ENCODE measurements at places on chromosomes 3 and 15.

DNA sequence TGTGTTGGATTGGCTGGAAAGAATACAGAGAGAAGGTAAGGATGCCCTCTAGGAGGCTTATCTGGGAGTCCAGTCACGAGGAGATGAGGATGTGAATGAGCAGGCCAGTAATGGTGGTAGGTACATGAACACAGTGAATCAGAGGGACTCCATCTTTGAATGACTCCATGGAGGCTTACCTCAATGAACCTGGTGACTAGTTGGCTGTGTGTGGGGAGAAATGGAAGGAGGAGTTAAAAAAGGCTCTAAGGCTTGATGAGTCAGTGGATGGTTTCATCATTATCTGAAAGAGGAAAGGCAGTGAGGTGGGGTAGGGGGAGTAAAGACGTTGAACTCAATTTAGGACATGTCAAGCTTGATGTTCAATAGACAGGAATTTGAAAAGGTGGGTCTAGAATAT, 61.1 kb downstream of the KCNAB1 start:
- no peak for DNase-seq

GRCh38 chr3:134326760-134327593, 47.3 kb downstream of the AMOTL2 start:
- DNase-seq: no peak

DNA sequence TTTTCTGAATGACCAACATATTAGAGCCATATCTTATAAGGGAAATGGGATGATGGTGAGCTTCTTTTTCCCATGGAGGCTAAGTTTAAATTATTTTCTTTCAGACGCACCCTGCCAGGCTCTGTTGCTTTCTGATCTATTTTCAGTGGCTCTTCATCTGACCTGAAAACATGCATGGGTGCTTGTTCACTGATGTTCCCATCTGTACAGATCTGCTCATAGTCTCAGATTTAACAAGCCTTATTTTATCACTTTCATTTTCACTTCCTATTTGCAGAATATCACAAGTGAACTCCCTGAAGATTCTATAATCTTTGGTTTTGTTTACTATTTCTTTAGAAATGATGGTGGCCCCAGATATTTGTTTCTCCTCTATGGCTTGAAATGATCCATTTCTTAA, 31.1 kb upstream of the SUCLG2 start:
- DNase-seq: no peak

DNA sequence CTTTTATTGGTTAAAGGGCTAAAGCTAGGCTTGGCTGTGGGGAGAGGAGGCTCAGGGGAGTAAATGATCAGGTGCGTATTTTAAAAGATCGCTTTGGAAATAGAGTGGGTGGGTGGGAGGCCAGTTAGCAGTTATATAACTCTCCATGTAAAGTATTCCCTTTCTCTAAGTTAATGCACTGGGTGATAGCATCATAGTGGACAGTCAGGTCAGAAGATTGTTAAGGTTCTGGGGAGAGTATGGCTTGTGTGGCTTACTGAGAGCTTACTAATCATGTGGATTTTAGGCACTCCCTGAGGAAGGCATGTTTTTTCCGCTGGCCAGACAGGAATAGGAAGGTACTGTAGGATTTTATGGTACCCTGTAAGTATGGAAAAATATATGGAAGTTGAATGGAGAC, 6.3 kb upstream of the EIF3J start:
- DNase-seq: no peak

- no peak for DNase-seq
These were observed 53.0 kb upstream of the GOLGA8A start for GRCh38 chr15:34490417-34491193.

GRCh38 chr3:115165266-115165665, 18.2 kb upstream of the ZBTB20 start:
- no peak for DNase-seq

- DNase-seq: no peak
These were observed 46.4 kb upstream of the SYNM start for GRCh38 chr15:99058421-99058870.

- DNase-seq: no peak
These were observed 14.0 kb downstream of the IGDCC3 start for GRCh38 chr15:65363766-65364165.

GRCh38 chr3:127228866-127229265, 35.9 kb downstream of the PRR23E start:
- no peak for DNase-seq

GRCh38 chr3:34001022-34001421, 202.6 kb downstream of the PDCD6IP start:
- DNase-seq: no peak

GRCh38 chr15:44157679-44158078, 37.4 kb downstream of the FRMD5 start:
- no peak for DNase-seq

DNA sequence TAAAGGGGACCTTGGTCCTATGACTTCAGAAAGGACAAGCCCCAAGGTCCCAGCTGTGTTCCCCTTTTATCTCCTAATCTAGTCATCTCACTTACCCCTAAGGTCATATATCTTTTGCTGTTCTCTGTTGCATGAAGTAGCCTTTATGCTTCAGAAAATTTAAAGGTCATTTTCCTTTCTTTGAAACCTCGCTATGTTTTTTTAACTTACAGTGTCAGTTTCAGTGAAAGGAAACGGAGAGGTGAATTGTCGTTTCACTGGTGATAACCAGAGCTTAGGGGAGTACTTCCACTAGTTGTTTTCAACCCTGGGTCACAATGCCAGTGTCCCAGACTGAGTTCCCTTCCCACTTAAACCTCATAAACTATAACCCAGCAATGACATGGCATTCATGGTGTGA, 357.4 kb downstream of the GAP43 start:
- no peak for DNase-seq

DNA sequence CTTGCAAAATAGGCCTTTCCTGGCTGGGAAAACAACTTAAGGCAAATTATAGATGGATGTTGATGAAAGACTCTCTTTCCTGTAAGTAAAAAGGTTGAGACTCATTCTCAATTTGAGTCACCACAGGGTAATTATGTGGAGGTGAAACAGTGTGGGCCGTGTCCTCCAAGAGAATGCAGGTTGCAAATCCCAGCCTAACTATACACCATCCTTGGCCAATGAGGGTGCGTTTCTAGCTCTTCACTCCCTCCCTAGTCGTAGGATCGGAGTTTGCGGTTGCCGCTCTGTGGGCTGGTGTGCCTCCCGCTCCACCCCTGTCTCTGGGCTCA, 259.9 kb downstream of the PLCL2 start:
- DNase-seq: no peak

GRCh38 chr15:98452238-98452637, 196.1 kb upstream of the IGF1R start:
- DNase-seq: no peak

GRCh38 chr3:72426618-72427397, 421.4 kb downstream of the SHQ1 start:
- DNase-seq: no peak

- no peak for DNase-seq
These were observed 56.3 kb upstream of the ITGA11 start for GRCh38 chr15:68488290-68488689.

- no peak for DNase-seq
These were observed 17.0 kb upstream of the RPN1 start for GRCh38 chr3:128667641-128668040.

DNA sequence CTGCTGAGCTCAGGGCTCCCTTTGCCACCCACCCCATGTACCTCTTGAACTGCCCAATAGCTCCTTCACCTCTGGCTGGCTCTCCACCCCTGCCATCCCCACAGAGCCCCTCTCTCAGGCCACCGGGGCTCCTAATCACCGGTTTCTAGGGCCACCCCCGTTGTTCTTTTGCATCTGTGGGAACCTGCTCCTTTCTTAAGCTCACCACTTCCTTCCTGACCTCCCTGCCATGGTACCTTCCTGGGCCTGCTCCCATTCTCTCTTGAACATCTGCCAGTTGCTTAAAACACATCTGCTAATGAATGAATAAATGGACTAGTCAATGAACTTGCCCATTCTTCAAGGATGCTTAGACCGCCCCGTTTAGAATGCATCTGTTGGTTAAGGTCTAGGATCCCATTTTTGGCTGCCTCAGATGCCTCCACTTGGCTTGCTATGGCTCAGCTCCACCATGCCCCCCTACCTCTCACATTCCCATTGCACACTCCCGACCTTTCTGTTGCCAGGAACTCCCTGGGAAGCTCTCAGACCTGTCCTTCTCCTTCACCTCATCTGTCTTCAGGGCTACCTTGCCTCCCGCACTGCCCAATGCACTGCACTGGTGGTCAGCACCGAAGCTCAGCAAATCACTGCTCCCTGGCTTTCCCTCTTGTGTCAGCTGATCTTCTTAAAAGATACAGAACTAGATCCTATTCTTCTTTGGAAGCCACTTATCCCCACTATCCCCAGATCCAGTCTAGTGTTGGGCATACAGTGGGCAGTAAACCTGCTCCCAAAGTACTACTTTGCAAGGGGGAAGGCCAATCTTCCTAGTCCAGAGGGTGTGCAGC, 9.1 kb downstream of the AMOTL2 start:
- no peak for DNase-seq

DNA sequence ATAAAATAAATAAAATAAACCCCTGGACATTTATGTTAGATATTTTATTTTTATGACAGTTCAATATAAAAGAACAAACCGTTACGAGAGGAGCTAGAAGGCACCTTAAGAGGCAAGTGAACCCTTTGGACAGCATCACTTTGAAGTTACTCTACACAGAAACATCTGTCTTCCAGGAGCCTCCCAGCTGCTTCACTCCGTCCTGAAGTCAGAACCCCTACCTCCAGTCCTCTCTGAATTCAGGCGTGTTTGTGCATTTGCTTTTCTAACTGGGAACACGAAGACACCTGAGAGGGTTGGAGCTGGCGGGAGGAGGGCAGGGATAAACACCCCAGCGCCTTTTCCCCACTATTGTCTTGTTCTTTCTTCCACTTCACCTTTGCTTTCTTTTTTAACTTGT, 46.2 kb downstream of the CMTM7 start:
- DNase-seq: no peak

DNA sequence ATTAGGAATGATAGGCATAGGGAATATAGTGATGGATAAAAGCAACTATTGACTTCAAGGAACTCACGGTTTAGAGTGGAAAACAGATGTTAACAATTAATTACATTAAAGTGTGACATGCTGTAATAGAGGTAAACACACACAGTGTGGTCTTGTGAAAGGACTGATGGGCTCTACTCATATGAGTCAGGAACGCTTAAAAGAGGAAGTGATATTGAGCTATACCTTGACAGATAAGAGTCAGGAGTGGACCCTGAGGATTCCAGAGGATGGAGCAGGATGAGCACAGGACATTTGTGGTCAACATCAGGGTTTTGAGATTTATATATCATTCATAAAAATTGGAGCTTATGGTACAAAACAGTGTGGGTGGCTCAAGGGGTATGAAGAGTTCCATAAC, 11.0 kb downstream of the EXOG start:
- no peak for DNase-seq

- no peak for DNase-seq
These were observed 208.1 kb downstream of the OSBPL10 start for GRCh38 chr3:31772758-31773473.

- no peak for DNase-seq
These were observed 83.3 kb upstream of the TSC22D2 start for GRCh38 chr3:150324788-150325187.

- no peak for DNase-seq
These were observed 2.4 kb upstream of the LMCD1 start for GRCh38 chr3:8499181-8499611.

- no peak for DNase-seq
These were observed 600.9 kb downstream of the SI start for GRCh38 chr3:164477403-164477802.

GRCh38 chr3:38726751-38727150, 77.3 kb upstream of the SCN5A start:
- DNase-seq: no peak

GRCh38 chr3:59526999-59527398, 477.2 kb upstream of the CFAP20DC start:
- DNase-seq: no peak

DNA sequence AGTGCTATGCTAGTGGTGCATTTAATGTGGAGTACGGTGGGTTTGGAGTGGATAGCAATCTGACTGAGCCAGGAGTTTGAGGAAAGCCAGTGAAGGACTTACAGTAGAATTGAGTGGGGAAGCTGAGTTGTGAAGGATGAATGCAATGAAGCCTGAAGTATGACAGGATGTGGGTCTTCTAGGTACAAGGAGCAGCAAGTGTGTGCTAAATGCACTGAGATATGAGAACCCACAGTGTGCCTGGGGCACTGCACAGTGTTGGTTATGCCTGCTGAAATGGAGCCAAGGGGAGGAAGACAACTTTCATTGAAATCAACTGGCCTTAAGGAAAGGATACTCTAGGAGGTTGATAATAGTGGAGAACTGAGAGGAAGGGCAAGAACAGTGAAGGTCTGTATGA, 105.5 kb upstream of the MRPL3 start:
- DNase-seq: no peak

- no peak for DNase-seq
These were observed 156.7 kb upstream of the MEF2A start for GRCh38 chr15:99409097-99409473.

DNA sequence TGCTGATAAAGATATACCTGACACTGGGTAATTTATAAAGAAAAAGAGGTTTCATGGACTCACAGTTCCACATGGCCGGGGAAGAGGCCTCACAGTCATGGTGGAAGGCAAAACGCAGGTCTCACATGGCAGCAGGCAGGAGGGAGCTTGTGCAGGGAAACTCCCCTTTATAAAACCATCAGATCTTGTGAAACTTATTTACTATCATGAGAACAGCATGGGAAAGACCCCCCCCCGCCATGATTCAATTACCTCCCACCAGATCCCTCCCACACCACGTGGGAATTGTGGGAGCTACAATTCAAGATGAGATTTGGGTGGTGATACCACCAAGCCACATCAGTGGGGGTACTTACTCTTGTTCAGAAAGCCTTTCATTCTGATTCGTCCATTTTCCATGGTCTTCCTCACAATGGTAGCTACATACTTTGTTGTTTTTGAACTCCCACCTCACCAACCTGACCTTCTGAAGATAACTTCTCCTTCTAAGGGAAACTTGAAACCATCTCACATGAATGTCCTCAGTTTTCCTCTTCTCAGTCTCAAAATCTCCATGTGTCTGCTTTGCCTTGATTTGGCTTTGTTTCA, 275.6 kb upstream of the PROK2 start:
- no peak for DNase-seq

DNA sequence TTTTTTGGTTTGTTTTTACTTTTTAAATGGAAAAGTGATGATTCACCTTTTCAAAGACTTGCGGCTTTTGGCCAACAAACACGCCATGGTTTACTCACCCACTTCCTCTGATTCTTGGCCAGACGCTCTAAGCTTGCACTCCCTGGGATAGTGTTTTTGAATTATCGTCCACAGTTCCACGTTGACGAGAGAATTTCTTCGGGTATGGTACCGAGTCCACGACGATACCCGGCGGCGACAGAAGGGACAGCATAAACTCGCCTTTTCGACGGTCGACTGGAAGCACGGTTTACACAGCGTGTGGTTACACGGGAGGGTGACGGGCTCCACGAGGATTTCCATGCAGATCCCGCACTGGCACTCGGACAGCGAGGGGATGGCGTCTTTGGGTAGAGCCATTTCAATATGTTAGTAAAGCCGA, 783 bp downstream of the RNF168 start:
- DNase-seq: peak; percentile 27

- DNase-seq: no peak
These were observed 220.5 kb downstream of the SQOR start for GRCh38 chr15:45855210-45855906.

GRCh38 chr3:191303596-191303995, 25.6 kb upstream of the CCDC50 start:
- DNase-seq: no peak
